ENCODE measurements at places on chromosomes 13 and 19.

DNA sequence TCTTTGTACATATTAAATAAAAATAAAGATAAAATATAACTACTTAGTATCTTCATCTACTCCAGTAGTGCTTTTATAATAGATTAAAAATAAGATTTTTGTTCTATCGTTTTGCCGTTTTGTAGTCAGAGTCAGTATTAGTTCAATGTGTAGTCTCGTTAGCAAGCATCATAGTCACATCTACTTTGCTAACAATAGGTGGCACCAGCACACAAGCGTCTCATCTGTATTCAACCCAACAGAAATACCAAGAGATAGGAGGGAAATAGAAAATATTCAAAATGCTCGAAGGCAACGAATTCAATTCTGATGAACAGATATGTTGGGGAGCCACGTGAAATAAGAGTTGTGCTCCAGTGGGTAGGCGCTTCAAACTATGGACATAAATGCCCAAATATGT, 21.4 kb upstream of the MICU2 start:
- no peak for DNase-seq

DNA sequence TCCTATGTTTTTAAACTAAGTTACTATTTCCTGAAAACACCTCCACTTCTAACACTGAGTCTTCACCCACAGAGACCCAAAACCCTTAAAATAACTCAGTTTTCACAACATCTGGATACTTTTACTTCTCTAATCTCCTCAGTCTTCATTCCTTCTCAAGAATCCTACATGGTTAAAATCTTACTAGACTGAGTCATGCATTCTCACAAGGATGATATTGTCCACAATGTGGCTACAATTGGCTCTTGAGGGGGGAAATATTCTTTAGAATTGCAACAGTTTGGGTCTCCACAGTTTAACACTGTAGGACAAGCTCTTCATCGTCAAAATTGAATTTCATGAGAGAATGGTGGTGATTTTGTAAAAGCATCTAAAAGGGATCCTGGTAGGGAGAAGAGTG, 397.1 kb downstream of the SLITRK5 start:
- DNase-seq: no peak

GRCh38 chr19:40632311-40633036, 31.3 kb downstream of the LTBP4 start:
- no peak for DNase-seq

DNA sequence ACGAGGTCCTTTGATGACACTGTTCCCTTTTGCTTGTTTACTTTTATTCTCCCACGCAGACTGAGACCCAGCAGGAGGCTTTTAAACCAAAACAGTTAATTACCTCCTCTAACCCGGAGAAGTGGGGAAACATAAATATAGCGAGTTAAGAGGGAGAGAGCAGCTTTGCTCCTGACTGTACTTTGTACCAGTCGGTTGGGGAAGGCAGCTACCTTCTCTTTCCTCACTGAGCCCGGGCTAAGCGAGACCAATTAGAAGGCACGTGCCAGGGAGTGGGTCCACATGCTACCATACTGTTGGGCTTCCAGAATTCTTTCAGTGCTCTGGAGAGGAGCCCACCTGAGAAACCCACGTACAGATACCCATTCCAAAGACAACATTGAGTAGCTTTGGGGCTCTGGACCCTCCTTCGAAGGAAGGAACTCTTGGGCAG, 124.2 kb downstream of the ZIC5 start:
- DNase-seq: no peak

GRCh38 chr13:106753251-106753650, 185.3 kb upstream of the ARGLU1 start:
- DNase-seq: no peak

GRCh38 chr19:44741258-44741731, 7.2 kb upstream of the BCL3 start:
- DNase-seq: no peak

DNA sequence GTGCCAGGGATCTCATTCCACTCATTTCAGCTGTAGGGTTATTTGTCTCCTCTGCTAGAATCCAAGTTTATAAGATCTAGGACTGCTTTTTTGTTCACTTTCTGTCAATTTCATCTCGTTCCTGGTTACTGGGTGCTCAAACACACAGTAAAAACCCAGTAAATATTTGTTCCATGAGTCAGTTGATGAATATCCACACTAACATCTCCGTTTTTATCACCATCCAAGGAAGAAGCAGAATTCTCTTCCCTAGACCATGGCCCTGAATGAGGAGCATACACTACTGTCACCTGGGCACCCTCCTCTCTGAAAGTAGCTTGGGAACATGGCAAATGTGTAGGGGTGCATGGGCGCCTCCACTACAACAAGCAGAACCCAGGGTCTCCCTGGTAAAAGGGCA, 390.8 kb downstream of the FOXO1 start:
- DNase-seq: no peak

All from NCI-H2171 (cell line).